Osteoblast (primary cell): ENCODE measurements at places on chromosomes 3 and 15. TPM values are rescaled to one million over a fixed set of nuclear protein-coding genes. Genes with fewer than 3 reads are reported as not detected.

GRCh38 chr15:74613089-74613952, 2.3 kb upstream of the CLK3 start:
- H3K27me3 ChIP-seq: peaks cover 10% of the 10 kb centered on the region
- H3K4me3 ChIP-seq: no peak overlapping the region
- peak; percentile 73 for DNase-seq
- H3K36me3 ChIP-seq: no peaks in the 10 kb centered on the region

DNA sequence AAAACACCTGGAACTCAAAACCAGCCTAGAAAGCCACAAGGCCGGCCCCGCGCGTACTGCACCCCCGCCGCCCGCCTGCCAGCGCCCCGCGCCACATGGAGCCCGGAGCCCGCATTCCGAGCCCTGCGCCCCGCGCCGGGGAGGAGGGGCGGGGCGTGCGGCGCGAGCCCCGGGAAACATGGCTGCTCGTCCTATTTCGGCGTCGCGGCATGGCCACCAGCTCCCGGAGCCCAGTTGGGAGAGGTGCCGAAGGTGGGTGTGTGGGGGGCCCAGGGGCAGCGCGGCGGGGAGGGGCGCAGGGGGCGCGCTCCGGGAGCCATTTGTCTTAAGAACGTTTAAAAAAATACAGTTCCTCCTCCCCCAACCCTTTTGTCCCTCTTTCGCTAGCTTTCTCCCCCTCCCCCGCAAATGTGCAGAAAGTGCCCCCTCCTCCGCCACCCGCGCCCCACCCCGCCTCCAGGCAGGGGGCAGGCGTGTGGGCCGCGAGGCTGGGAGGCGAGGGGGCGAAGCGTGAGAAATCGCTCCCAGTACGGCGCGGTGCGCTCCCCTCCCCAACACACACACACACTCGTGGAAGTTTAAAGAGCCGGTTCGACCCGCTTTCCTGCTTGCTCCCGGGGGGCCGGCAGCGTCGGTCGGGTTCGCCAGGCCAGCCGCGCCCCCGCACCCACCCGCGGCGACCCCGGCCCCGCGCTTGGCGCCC, 2.5 kb downstream of the ANP32A start:
- peak overlapping the region; percentile 93 for H3K4me3 ChIP-seq
- peaks cover 28% of the 10 kb centered on the region for H3K4me1 ChIP-seq
- no peaks in the 10 kb centered on the region for H3K36me3 ChIP-seq
- H3K27me3 ChIP-seq: no peaks in the 10 kb centered on the region

DNA sequence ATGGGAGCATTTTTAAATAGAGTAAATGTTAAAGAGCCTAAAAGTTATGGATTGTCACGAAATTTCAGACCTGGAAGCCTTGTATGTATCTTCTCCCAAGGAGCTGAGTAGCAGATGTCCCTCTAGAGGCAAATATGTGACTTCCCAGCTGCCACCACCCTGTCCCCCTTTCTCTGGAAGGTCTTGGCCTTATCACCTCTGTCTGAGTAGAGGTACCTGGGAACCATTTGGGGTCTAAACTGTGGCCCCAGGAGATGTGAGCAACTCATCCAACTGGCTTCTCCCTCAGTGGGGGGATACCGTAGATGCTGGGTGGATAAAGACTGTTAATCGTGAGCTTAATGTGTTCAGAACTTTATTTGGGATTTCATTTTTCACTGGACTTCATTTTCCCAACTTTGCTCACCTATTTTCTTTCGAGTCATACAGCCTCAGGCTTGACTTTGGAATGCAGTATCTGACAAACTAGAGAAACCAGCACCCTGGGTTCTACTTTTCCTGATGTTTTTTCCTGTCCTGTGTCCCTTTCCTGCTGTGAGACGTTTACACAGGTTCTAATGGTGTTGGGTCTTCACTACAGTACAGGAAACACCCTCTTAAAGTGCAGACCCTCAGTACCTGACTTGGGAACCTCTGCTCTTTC, 53.3 kb upstream of the CCR4 start:
- H3K4me1 ChIP-seq: no peaks in the 10 kb centered on the region
- no peak overlapping the region for H3K27ac ChIP-seq
- no peak for DNase-seq
- no peaks in the 10 kb centered on the region for H3K36me3 ChIP-seq

DNA sequence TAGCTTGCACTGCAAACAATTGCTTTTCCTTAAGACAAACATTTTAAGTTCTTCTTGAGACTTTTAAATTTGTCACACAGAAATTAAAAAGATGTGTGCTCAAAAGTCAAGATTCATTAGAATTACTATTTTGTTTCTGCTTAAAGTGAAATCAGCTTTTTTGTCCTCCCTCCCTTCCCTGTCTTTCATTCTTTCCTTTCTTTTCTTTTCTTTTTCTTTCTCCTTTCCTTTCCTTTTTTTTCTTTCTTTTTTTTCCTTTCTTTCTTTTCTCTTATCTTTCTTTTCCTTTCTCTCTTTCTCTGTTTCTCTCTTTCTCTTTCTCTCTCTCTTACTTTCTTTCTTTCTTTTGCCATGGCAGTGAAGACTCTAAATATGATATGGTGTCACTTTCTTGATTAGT, 37.8 kb downstream of the FBXL2 start:
- no peaks in the 10 kb centered on the region for H3K36me3 ChIP-seq
- H3K4me1 ChIP-seq: peaks cover 20% of the 10 kb centered on the region
- peak overlapping the region; percentile 1 for H3K27ac ChIP-seq
- DNase-seq: no peak

- H3K4me1 ChIP-seq: no peaks in the 10 kb centered on the region
- H3K4me3 ChIP-seq: no peak overlapping the region
- no peaks in the 10 kb centered on the region for H3K27me3 ChIP-seq
- no peak for DNase-seq
Measured at GRCh38 chr3:182172534-182172933, 460.8 kb downstream of the SOX2 start.

- H3K4me1 ChIP-seq: peaks cover 3% of the 10 kb centered on the region
- H3K4me3 ChIP-seq: no peak overlapping the region
- peak; percentile 61 for DNase-seq
- H3K27me3 ChIP-seq: no peaks in the 10 kb centered on the region
- H3K36me3 ChIP-seq: no peaks in the 10 kb centered on the region
Measured at GRCh38 chr3:160001850-160002623, 13.4 kb downstream of the IL12A start.

- no peak for DNase-seq
- H3K27ac ChIP-seq: no peak overlapping the region
- no peak overlapping the region for H3K4me3 ChIP-seq
- peaks cover 63% of the 10 kb centered on the region for H3K27me3 ChIP-seq
- H3K36me3 ChIP-seq: no peaks in the 10 kb centered on the region
Measured at GRCh38 chr3:171333784-171334464, 126.3 kb downstream of the TNIK start.

DNA sequence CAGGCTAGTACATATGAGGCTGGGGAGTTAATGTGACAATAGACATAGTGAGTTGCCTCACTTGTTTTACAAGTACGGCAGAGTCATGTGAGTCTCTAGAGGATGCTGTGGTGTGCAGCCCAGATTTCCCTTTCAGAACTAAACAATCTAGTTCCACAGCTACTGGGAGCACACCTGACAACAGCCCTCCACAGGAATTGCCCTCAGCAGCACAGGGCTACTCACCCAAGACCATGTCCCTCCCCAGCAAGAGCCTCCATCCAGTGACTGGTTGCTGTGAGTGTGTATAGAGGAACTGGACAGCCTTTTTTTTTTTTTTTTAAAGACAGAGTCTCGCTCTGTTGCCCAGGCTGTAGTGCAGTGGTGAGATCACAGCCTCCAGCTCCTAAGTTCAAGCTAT, 40.2 kb upstream of the UBE2E2 start:
- peaks cover 7% of the 10 kb centered on the region for H3K4me1 ChIP-seq
- H3K36me3 ChIP-seq: no peaks in the 10 kb centered on the region
- peaks cover 6% of the 10 kb centered on the region for H3K27me3 ChIP-seq
- no peak overlapping the region for H3K4me3 ChIP-seq

GRCh38 chr3:173396191-173397041, 1.1 kb upstream of the NLGN1 start:
- no peak overlapping the region for H3K27ac ChIP-seq
- H3K36me3 ChIP-seq: no peaks in the 10 kb centered on the region
- peak; percentile 55 for DNase-seq
- H3K4me1 ChIP-seq: peaks cover 17% of the 10 kb centered on the region
- H3K27me3 ChIP-seq: no peaks in the 10 kb centered on the region

GRCh38 chr3:140500473-140500872, 177.4 kb upstream of the TRIM42 start:
- DNase-seq: no peak
- H3K4me1 ChIP-seq: no peaks in the 10 kb centered on the region
- no peaks in the 10 kb centered on the region for H3K36me3 ChIP-seq

- no peaks in the 10 kb centered on the region for H3K36me3 ChIP-seq
- no peak for DNase-seq
- peaks cover 14% of the 10 kb centered on the region for H3K4me1 ChIP-seq
Measured at GRCh38 chr3:188049606-188050530, 104.1 kb upstream of the LPP start.

DNA sequence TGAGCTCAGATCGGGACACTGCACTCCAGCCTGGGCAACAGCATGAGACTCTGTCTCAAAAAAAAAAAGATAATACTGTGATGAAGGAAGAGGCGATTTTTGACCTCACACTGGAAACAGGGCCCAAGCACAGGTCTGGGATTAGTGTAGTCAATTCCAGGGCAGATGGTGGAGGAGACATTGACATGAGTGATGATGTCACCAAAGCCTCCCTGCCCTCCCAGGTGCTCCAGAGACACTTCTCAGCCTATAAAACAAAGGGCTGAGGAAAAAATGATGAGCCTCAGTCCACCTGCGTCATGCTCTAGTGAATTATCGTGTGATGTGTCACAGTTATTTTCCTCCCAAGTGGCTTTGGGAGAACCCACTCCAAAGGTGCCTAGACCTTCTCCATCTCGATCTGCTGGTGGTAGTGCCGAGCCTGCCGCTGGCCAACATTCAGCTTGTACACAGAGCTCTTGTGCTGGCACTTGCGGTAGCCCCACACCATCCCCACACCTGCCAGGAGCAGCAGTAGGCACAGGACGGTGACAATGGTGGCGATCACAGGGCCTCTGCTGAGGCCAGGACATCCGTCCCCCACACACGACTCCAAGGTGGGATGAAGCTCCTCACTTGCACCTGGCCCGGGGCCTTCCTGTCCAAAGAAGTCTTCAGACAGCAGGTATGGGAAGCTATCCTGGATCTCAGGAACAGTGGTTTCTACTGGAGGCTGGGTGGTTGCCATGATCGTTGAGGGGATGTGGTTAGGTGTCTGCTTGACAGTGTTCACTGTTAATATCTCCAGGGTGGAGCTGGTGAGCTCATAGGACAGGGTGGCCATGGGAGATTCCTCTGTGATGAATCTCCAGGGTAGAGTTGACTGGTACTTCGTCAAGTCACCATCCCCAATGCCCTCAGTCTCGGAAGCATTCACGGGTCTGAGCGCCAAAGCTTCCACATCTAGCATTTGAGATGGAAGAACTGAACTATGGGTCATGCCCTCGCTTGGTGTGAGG, 38.8 kb downstream of the CRTAP start:
- no peak overlapping the region for H3K27ac ChIP-seq
- H3K36me3 ChIP-seq: no peaks in the 10 kb centered on the region
- H3K4me1 ChIP-seq: no peaks in the 10 kb centered on the region
- H3K4me3 ChIP-seq: no peak overlapping the region
- H3K27me3 ChIP-seq: no peaks in the 10 kb centered on the region

The CD96 gene
- total RNA-seq: under 0.01 TPM in 1 of 2 replicates, not detected in the other

DNA sequence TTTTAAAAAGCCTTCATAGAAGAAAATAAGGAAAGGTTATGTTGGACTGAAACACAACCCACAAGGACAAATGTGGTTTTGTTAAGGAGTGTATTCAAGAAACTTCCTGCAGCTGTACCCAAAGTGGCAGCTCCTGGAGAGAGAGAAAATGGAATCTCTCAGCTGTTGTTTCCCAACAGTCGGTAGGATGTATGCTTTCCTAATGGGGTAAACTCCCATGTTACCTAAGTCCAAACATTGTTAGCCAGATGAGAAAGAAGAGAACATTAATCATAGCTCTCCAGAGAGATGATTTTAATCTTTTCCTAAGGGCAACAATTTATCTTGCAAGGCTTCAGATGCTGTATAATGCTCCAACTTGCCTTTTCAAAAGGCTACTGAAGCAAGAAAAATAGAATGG, 22.6 kb upstream of the TEX9 start:
- H3K27ac ChIP-seq: no peak overlapping the region
- no peak overlapping the region for H3K4me3 ChIP-seq
- H3K36me3 ChIP-seq: no peaks in the 10 kb centered on the region
- H3K4me1 ChIP-seq: no peaks in the 10 kb centered on the region

- peaks cover 17% of the 10 kb centered on the region for H3K27me3 ChIP-seq
- H3K27ac ChIP-seq: no peak overlapping the region
- no peaks in the 10 kb centered on the region for H3K36me3 ChIP-seq
- H3K4me3 ChIP-seq: no peak overlapping the region
Measured at GRCh38 chr15:34512628-34513027, 70.8 kb downstream of the GOLGA8B start.

The NLGN1 gene
- 7.7 and 9.0 TPM in 2 replicates for total RNA-seq

DNA sequence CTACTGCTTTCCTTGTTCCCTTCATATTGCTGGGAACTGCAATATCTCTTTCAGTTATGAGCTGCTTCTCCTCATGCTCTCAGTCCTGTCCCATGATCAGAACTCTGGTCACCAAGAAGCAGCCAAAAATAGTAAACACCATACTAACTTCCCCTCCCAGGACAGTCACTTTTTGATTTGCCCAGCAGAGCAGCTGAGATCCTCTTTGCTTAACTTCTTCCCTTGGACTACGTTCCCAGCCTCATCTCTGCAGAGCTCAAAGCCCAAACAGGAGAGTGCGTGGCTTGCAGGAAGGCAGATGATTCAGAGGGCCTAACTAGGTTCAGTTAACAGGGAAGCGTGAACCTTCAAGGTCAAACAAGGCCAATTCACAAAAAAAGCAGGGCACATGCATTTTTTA, 153.2 kb downstream of the CTNNB1 start:
- no peak overlapping the region for H3K27ac ChIP-seq
- no peaks in the 10 kb centered on the region for H3K4me1 ChIP-seq
- H3K36me3 ChIP-seq: no peaks in the 10 kb centered on the region
- no peak for DNase-seq
- no peak overlapping the region for H3K4me3 ChIP-seq

DNA sequence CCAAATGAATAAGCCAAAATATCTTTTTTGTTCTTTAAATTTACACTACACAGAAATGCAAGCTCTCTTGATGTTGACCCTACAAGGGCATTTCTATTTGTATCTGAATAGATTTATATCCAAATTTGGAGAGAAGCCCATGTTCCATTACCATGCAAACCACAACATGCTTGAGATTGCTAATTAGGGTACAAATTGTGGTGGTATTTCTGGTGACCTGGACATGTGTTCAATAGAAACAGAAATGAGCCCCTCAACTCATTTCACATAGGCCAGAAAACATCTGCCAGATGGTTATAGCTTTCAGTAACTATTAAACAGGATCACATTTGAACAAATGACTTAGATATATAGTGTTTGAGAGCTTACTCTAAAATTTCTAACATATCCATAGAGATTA, 23.5 kb upstream of the PLSCR5 start:
- H3K27me3 ChIP-seq: no peaks in the 10 kb centered on the region
- no peaks in the 10 kb centered on the region for H3K36me3 ChIP-seq
- no peak overlapping the region for H3K4me3 ChIP-seq
- no peak overlapping the region for H3K27ac ChIP-seq
- no peak for DNase-seq
- H3K4me1 ChIP-seq: peaks cover 5% of the 10 kb centered on the region

- H3K4me1 ChIP-seq: peaks cover 9% of the 10 kb centered on the region
Measured at GRCh38 chr3:106030627-106030963, 161.8 kb upstream of the CBLB start.

GRCh38 chr3:189563853-189564563, 67.2 kb upstream of the TP63 start:
- H3K27ac ChIP-seq: peak overlapping the region; percentile 10
- no peaks in the 10 kb centered on the region for H3K36me3 ChIP-seq
- no peak overlapping the region for H3K4me3 ChIP-seq
- DNase-seq: peak; percentile 34
